ENCODE measurements at places on chromosomes 4 and X.

DNA sequence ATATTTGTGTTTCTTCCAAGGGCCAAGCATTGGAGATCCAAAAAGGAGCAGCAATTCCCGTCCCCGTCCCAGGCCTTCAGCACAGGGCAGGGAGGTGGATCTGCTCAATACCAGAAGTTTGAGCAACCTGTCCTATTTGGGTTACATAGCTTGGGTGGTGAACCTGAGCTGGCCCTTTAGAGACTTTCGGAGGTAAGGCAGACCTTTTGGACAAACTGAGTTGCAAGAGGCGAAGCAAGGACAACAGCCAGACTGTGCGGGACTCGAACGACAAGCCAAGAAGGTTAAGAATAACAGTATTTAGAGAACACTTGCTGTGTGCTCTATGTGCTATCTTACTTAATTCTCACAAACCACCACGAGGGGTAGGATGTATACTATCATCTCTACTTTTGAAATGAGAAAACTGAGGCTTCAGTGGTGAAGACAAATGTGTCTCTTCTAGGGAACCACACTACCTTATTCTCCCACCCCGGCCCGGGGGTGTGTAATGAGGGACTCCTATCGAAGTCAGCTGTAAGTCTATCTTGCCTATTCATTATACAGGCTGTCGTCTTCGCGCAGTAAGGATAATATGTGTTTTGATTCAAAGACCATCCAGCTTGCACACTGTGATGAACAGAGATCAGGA lies 1.3 kb downstream of the NOP14 start:
- DNase-seq = no peak

- DNase-seq = no peak
Observed at GRCh38 chr4:188161167-188161566, 21.9 kb downstream of the TRIML1 start.

DNA sequence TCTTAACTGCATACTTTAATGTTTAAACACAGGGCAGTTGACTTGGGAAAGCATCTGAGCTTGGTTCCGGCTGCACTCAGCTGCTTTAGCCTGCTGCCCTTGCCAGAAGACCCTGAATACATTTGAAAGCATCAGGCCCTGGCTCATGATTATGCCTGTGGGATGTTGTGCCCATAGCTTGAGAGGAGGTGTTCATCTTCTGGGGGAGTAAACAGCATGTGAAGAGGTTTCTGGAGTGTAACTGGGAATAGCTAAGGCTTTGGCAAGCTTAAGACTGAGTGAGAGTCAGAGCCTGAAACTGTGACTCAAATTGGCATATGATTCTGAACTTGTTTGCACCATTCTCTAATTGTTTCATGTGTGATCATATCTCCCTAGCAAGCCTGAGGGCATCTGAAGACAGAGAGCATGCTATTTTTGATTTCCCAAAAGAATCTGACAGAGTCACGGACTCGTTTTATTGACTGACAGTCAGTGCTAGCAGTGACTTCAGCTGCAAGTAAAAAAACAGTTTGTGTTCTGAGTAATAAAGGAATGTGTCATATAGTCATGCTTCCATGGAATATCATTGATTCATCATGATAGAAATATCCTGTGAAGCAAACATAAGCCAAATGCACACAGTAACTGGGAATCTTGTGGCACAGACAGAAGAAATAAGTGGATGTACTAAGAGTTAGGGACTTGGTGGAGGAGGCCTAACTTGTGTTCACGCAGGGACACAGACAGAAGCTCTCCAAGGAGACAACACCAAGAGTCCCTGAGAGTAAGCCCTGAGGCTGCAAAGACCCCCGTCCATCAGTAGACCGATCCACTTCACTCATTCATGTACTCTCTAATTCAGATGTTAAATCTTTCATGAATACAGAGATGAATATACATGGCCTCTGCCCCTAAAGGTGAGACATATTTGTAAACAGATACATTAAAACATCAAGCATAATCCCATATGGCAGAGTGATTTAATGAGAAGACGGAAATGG lies 100.7 kb downstream of the SYNPO2 start:
- DNase-seq = no peak

- DNase-seq = no peak
Observed at GRCh38 chr4:123952530-123953274, 556.1 kb downstream of the SPRY1 start.

GRCh38 chr4:123848606-123849005 lies 452.0 kb downstream of the SPRY1 start:
- no peak for DNase-seq

DNA sequence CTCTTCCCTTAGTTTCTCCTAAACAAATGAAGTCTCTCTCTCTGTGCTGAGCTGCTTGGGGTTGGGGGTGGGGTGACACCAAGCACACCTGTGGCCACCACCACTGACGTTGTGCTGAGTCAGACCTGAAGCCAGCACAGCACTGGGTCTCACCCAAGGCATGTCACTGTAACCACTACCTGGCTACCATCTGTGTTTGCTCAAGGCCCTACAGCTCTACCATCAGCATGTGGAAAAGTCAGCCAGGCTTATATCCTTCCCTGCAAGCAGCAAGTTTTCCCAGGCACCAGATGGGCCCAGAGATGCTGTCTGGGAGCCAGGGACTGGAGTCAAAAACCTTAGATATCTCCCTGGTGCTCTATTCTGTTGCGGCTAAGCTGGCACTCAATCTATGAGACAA lies 6.9 kb downstream of the CXCL10 start:
- DNase-seq = no peak

DNA sequence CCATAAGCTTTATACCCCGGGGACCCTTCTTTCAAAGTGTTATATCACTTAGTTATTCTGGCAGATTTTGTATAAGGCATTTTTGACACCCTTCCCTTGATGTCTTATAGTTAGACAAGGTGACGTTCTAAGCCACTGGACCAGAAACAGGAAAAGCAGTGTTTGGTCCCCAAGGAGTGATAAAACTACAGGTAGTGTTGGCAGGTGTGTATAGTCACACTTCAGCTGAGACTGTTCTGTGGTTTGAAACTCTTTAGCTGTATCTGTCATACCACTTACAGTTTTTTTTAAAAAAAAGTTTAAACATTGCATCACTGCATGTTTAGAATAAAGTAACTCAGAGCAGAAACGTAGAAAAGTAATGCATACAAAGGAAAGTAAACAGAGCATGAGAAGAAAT lies 48.5 kb downstream of the TLL1 start:
- DNase-seq = no peak

DNA sequence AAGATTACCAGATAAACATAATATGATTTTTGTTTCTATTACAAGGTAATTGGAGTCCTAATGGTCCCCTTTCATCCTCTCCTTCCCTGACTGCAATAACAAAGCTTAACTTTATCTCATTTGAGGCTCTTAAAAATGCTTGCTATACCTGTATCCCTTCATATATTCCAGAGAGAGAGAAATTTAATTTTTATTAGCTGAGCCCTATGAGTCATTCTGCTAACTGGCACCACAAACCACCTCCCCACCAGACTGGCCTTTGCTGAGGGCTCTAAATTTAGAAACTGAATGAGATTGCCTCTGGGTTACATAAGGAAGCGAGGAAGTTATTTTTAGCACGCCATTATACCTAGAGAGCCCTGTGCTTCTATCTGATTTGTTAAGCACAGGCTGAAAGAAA lies 27.4 kb downstream of the CBLL2 start:
- DNase-seq = no peak

GRCh38 chr4:95122001-95122400 lies 364.2 kb downstream of the BMPR1B start:
- DNase-seq = no peak

DNA sequence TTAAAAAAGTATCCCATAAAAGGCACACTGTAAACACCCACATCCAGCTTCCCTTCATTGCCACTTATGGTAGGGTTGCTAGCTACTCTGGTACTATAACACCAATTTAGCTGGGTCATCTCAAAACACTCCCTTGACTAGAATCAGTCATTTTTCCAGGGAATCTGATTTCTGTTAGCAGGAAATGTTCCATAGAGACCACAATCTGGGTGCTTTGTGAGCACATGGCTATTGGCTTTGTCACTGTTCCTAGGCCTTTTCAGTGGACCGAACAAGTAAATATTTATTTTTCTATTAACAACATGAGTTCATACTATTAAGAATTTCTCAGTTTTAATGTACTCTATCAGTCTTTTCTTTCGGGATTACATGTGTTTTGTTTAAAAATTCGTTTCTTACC lies 404.7 kb upstream of the GNPDA2 start:
- no peak for DNase-seq

DNA sequence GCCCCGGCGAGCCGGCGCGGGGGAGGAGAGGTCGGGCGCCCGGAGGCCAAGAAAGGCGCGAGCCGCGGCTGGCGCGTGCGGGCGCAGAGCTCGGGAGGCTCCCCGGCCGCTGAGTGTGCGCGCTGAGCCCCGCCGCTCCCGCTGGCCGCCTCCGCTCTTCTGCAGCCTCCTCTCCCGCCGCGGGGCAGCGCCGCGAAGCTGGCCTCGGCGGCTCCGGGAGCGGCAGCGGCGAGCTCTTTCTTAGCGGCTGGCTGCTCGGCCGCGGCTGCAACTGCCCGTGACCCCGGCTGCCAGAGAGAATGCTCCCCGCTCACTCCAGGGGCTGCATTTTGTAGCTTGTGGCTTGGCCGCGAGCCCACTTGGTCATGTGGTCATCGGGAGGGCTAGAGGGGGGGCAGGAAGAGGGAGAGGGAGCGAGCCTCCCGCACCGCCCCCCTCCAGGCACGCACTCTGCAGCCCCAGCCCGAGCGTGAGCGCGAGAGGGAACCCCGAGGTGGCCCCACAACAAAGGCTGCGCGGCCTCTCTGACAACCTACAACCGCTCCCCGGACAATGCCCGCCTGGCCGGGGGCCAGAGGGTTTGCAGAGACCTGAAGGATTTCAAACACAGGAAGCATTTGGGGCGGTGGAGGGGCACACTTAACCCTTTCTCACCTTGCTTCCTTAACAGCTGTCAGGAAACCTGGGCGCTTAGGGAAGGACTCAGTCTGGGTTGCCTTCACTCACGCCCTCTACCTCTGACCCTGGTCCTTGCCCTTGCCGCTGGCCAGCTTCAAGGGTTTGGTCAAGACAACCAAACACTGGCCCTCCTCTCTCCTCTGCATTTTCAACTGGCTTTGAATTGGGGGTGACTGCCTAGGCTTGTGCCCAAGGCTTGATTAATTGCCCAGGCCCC lies at the start of gene APLN:
TSS of gene APLN (minus strand) at position 305 of the 895 bp plus-strand sequence. CDS start 326 bp downstream, outside the sequence.
- no peak for DNase-seq

GRCh38 chr4:41079881-41080560 lies 134.3 kb downstream of the APBB2 start:
- DNase-seq = no peak

GRCh38 chrX:115533485-115533884 lies 27.5 kb upstream of the PLS3 start:
- no peak for DNase-seq

DNA sequence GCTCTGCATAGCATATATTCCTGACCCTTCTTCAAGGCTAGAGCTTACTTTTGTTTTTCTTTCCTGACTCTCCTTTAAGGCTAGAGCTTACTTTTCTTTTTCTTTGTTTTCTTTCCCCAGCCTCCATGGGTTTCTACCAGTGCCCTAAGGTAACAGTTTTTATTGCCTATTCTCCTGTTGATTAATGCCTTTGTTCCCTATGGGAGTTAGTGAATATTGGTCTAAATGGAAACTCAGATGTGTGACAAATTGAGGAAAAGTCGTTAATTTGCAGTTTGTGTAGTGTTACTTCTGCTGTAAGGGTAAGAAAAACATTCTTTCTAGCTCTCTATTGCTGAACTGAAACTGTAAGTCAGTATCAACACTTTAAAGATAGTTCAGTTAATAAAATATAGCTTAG lies 358.7 kb downstream of the IL15 start:
- no peak for DNase-seq

GRCh38 chr4:53132132-53132891 lies 233.5 kb downstream of the SCFD2 start:
- no peak for DNase-seq

GRCh38 chr4:7450775-7451433 lies 16.2 kb upstream of the PSAPL1 start:
- DNase-seq = no peak

- no peak for DNase-seq
Observed at GRCh38 chr4:4761128-4761982, 98.1 kb upstream of the MSX1 start.

DNA sequence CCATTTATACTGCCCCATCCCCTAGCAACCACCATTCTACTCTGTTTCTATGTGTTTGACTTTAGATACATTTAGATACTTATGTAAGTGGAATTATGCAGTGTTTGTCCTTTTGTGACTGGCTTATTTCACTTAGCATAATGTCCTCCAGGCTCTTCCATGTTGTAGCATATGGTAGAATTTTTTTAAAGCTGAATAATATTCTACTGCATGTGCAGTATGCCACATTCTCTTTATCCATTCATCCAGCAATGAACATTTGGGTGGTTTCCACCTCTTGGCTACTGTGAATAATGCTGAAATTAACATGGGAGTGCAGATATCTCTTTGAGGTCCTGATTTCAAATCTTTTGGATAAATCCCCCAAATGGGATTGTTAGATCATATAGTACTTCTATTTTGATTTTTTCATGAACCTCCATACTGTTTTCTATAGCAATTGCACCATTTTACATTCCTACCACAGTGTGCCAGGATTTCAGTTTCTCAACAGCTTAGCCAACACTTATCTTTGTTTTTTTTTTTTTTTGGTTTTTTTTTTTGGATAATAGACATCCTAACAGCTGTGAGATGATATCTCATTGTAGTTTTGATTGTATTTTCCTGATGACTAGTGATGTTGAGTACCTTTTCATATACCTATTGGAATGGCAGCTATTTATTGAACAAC lies 105.9 kb upstream of the LNX1 start:
- no peak for DNase-seq

GRCh38 chr4:35934320-35934981 lies 309.9 kb downstream of the ARAP2 start:
- DNase-seq = no peak

- DNase-seq = peak; percentile 16
Observed at GRCh38 chr4:10161840-10162239, 45.2 kb upstream of the WDR1 start.

DNA sequence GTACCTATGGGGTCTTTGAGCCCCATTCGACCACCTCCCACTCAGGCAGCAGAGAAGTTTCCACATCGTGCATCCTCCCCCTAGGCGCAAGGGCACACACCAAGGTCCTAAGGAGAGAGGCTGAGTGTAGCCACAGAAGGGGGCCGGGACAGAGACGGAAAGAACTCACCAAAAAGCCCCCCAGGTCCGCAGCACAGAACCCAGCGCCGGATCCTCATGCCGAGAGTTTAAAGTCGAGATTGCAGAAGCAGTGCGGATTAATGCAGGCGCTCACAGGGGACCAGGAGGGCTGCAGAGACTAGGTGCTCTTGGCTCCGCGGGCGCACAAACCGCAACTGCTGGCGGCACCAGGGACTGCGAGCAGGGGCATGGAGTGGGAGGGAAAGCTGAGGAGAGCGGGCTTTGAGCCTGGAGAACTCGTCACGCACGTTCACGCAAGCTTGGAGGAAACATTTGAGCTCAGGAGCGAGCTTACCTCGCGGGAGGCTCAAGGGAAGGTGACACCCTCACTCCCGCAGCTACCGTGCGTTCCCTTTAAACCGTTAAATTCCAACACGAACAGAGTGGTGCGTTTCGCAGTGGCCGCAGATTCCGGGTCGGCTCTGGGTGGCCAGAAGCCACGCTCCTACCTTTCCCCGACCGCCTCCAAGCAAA lies 8.5 kb downstream of the NKX3-2 start:
- no peak for DNase-seq

Measured in activated gamma-delta T cell treated with Interleukin-2 at 50 U/mL for 16 hours (primary cell).